Immature natural killer cell (primary cell): ENCODE measurements at places on chromosomes 3 and 15. TPM values are rescaled to one million over a fixed set of nuclear protein-coding genes. Genes with fewer than 3 reads are reported as not detected.

DNA sequence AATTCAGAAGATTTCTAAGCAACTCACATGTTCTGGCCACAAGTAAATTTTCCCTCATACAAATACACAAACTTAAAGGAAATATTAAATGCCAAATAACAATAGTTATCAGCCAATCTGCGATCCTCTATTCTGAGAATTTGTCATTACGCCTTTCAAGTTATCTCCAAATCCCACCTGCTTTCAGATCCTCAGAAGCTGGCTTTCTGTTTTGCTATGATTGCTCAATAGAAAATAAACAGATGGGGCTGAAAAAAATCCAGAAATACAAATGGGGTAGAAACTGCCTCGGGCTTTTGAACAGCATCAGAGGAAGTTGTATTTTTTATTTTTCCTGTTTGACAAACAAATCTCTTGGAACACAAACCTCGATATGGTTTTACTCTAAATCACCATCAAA lies 74.0 kb upstream of the CNTN4 start:
- DNase-seq: no peak
- no peak overlapping the region for H3K27ac ChIP-seq
- H3K4me1 ChIP-seq: no peaks in the 10 kb centered on the region
- H3K27me3 ChIP-seq: no peaks in the 10 kb centered on the region

The VIPR1 gene
- polyA plus RNA-seq: 0.30 TPM

GRCh38 chr15:90213122-90213817 lies 12.1 kb downstream of the SEMA4B start:
- H3K4me3 ChIP-seq: no peak overlapping the region
- peaks cover 20% of the 10 kb centered on the region for H3K4me1 ChIP-seq
- no peak overlapping the region for H3K27ac ChIP-seq
- H3K27me3 ChIP-seq: no peaks in the 10 kb centered on the region
- peaks cover 13% of the 10 kb centered on the region for H3K36me3 ChIP-seq

DNA sequence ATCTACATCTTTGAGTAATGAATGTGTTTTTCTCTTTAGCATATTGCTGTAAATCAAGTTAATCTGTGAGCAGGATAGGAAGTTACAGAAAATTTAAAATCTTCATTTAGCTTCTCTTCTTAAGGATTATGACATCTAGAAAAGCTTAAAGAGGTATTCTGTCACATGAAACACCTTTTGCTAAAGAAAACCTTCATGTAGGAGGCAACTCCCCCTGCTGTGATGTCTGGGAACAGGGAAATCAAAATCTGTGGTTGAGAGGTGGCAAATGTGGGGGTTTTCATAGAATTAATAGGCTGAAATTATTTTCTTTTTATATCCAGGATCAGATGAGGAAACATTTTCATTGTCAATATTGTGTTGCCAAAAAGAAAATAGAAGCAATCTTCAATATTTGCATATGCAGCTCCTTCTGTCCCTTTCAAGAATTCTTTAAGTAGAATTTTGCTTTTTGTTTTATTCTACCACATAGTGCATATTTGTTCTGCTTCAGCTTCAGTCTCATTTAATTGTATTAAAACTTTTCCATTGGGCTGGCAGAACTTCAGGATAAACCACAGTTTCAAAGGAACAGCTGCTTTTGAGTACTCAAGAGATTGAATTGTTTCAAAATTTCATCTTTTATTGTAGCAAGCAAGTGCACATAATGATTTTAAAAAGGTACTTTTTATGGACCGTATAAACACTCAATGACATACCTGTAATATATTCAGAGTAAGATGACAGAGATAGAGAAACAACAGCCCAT lies 128.4 kb downstream of the RAP2B start:
- DNase-seq: peak; percentile 25
- peaks cover 50% of the 10 kb centered on the region for H3K4me1 ChIP-seq
- H3K36me3 ChIP-seq: no peaks in the 10 kb centered on the region
- H3K4me3 ChIP-seq: peak overlapping the region; percentile 3

DNA sequence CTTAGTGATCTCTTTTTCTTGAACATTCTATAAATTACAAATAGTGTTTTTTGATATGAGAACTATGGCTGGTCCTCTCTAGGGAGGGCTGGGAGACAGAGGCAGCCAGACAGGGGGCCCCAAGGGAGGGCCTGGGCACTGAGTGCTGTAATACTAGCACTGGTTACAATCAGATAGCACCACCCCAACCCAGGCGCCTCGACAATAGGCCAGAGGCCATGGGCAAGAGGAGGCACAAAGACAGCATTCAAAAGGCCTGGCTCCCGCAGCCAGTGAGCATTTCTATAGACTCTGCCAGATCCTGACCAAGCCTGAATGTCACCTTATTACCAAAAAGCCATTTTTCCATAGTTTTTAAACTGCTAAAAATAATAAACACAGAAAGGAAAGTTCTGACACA lies 158.5 kb downstream of the THRB start:
- no peaks in the 10 kb centered on the region for H3K36me3 ChIP-seq
- DNase-seq: no peak
- no peak overlapping the region for H3K27ac ChIP-seq
- H3K4me1 ChIP-seq: no peaks in the 10 kb centered on the region
- H3K27me3 ChIP-seq: no peaks in the 10 kb centered on the region

- peaks cover 16% of the 10 kb centered on the region for H3K27me3 ChIP-seq
- H3K4me3 ChIP-seq: peak overlapping the region; percentile 63
- no peaks in the 10 kb centered on the region for H3K36me3 ChIP-seq
- peaks cover 96% of the 10 kb centered on the region for H3K4me1 ChIP-seq
These were observed 61.4 kb upstream of the HERC1 start for GRCh38 chr15:63895194-63895593.

The ATXN7 gene
- 6.0 TPM for polyA plus RNA-seq

The TGM5 gene
- not detected for polyA plus RNA-seq

The ALDH1L1 gene
- not detected for polyA plus RNA-seq

The RTP3 gene
- polyA plus RNA-seq: not detected

- peaks cover 4% of the 10 kb centered on the region for H3K27me3 ChIP-seq
- no peak overlapping the region for H3K4me3 ChIP-seq
- H3K4me1 ChIP-seq: no peaks in the 10 kb centered on the region
These were observed 52.4 kb upstream of the GOLGA8J start for GRCh38 chr15:30030345-30030744.

The SLC12A1 gene
- polyA plus RNA-seq: not detected

GRCh38 chr15:69468241-69469121 lies 15.9 kb downstream of the RPLP1 start:
- H3K4me3 ChIP-seq: peak overlapping the region; percentile 90
- peak overlapping the region; percentile 96 for H3K27ac ChIP-seq
- peaks cover 23% of the 10 kb centered on the region for H3K4me1 ChIP-seq
- H3K36me3 ChIP-seq: no peaks in the 10 kb centered on the region

The SLC22A14 gene
- not detected for polyA plus RNA-seq

- H3K36me3 ChIP-seq: no peaks in the 10 kb centered on the region
- no peak for DNase-seq
- H3K4me1 ChIP-seq: no peaks in the 10 kb centered on the region
- peaks cover 17% of the 10 kb centered on the region for H3K27me3 ChIP-seq
- H3K4me3 ChIP-seq: no peak overlapping the region
- no peak overlapping the region for H3K27ac ChIP-seq
These were observed 36.8 kb upstream of the ATG7 start for GRCh38 chr3:11235385-11235784.

The ONECUT1 gene
- polyA plus RNA-seq: not detected

DNA sequence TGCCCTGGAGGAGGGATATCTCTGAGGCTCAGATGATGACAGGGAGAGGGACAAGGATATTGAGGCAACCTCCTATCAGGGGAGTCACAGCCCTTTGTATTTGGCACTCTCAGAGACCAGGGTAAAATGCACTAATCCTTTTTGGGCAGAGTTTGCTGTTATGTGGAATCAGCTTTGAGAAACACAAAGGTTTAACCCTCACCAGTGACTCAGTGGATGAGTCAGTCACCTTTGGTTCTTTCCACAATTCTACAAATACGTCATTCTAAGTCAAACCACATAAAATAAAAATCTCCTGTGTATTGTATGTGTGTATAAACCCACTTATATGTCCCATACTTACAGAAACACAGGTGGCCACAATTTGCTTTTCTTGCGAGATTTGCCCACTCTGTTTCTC lies 5.1 kb downstream of the LSAMP start:
- no peaks in the 10 kb centered on the region for H3K27me3 ChIP-seq
- no peaks in the 10 kb centered on the region for H3K4me1 ChIP-seq
- H3K4me3 ChIP-seq: no peak overlapping the region
- H3K27ac ChIP-seq: no peak overlapping the region

DNA sequence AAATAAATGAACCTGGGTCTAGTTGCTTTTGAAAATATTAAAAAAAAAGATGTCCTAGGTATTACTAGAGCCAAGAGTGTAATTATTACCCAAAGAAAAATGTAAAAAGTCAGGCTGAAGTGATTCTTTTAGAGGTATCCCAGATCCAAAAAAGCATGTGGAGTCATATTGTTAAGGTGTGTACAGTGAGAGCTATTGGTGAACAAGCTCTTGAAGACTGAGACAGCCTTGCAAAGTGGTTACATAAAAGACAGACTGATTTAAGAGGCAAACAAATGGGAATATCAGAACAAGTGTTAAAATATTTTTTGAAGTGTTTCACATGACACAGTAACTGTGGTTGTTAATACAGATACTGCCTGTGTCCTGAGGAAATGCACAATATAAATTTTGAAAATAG lies 624.5 kb downstream of the PLOD2 start:
- H3K27ac ChIP-seq: no peak overlapping the region
- no peak overlapping the region for H3K4me3 ChIP-seq
- H3K27me3 ChIP-seq: no peaks in the 10 kb centered on the region
- no peak for DNase-seq

DNA sequence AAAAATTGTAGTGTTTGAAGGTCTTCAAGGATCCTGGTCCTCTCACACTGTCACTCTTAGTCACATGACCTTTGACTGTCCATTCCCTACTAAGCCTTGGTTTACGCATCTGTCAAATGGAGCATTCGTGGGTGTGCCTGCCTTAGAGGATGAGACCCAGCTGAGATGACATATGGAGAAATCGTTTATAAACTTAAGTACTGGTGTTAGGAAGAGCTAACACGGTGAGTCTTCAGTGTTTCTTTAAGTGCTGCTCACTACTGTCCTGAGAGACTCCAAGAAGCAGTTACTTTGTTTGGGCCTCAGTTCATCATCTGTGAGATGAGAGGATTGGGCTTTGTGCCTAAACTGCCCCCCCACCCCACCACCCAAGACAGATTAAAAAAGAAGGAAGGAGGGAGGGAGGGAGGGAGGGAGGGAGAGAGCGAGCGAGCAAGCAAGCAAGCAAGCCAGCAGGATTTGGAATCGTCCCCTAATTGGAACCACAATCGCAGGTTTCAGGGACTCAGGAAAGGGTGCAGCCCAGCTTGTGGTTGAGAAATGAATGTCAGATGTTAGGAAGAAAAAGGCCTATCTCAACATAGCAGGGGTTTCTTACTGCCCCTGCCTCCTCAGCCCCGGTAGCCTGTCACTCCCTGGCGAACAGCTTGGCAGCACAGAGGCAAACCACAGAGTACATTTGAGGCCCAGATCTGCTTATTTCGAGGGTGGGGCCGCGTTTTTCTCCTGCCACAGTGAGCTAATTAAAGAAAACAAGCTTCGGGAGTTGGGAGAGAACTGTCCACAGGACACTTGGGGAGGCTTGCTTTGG lies 32.7 kb downstream of the SMAD3 start:
- H3K27me3 ChIP-seq: peaks cover 11% of the 10 kb centered on the region
- peaks cover 63% of the 10 kb centered on the region for H3K4me1 ChIP-seq
- H3K4me3 ChIP-seq: peak overlapping the region; percentile 84

- H3K27ac ChIP-seq: no peak overlapping the region
- no peaks in the 10 kb centered on the region for H3K36me3 ChIP-seq
- peaks cover 7% of the 10 kb centered on the region for H3K27me3 ChIP-seq
- no peak overlapping the region for H3K4me3 ChIP-seq
- DNase-seq: no peak
These were observed 68.8 kb upstream of the IQSEC1 start for GRCh38 chr3:13141991-13142412.

- no peak overlapping the region for H3K27ac ChIP-seq
- H3K36me3 ChIP-seq: no peaks in the 10 kb centered on the region
- no peaks in the 10 kb centered on the region for H3K4me1 ChIP-seq
These were observed 286.3 kb downstream of the ZNF385D start for GRCh38 chr3:21464746-21465145.

DNA sequence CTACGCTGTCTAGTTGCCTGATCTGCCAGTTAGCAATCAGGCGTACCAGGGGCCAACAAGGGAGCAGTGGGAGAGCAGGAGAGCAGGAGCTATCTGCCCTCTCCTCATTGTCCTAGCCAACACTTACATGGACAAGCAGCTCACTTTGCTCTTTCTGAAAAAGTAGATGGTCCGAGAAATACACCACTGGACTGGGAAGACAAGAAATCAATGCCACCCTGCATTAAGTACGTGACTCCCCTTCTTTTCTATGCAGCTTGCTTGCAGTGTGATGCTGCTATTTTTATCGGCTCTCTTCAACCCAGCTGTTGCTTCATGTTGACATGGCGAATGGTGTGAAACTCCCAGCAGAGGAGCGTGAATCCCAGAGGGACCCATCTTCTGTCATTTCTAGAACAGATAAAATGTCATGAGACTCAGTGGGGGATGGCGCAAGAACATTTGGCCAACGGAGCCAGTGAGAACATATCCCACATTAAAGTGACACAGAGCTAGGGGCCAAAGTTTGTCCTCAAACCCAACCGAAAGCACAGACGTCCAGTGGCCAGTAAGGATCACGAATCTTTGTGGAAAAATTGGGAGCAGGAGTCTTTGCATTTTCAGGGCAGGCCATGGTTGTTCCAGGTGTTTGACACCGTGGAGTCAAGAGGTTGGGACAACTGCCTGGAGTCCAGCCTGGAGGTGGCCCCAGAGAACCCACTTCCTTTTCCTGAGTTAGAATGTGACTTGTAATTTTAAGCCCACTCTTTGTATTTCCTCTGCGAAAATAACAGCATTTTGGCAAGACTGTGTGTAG lies 53.7 kb upstream of the MEF2A start:
- no peaks in the 10 kb centered on the region for H3K36me3 ChIP-seq
- H3K4me1 ChIP-seq: peaks cover 60% of the 10 kb centered on the region
- peak overlapping the region; percentile 3 for H3K4me3 ChIP-seq
- H3K27me3 ChIP-seq: peaks cover 5% of the 10 kb centered on the region

The USP19 gene
- 43.7 TPM for polyA plus RNA-seq

The AGBL1 gene
- polyA plus RNA-seq: not detected

DNA sequence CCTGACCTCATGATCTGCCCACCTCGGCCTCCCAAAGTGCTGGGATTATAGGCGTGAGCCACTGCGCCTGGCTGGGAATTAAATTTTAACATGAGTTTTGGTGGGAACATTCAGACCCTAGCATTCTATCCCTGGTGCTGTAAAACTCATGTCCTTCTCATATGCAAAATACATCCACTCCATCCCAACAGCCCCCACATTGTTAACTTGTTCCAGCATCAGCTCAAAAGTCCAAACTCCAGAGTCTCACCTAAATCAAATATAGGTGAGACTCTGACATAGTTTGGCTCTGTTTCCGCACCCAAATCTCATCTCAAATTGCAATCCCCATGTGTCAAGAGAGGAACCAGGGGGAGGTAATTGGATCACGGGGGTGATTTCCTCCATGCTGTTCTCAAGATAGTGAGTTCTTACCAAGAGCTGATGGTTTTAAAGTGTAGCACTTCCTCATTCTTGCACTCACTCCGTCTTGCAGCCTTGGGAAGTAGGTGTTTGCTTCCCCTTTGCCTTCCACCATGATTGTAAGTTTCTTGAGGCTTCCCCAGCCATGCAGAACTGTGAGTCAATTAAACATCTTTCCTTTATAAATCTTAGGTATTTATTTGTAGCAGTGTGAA lies 96.2 kb upstream of the PLCL2 start:
- no peak for DNase-seq
- H3K4me1 ChIP-seq: peaks cover 65% of the 10 kb centered on the region
- peaks cover 11% of the 10 kb centered on the region for H3K27me3 ChIP-seq
- peak overlapping the region; percentile 64 for H3K4me3 ChIP-seq
- no peaks in the 10 kb centered on the region for H3K36me3 ChIP-seq

- DNase-seq: no peak
- no peaks in the 10 kb centered on the region for H3K4me1 ChIP-seq
- no peak overlapping the region for H3K27ac ChIP-seq
- peaks cover 1% of the 10 kb centered on the region for H3K27me3 ChIP-seq
- no peaks in the 10 kb centered on the region for H3K36me3 ChIP-seq
- H3K4me3 ChIP-seq: no peak overlapping the region
These were observed 16.8 kb upstream of the PLA2G4E start for GRCh38 chr15:42037656-42038055.
